Right atrium auricular region (tissue), 2 donors: ENCODE measurements at places on chromosomes 5 and 9. TPM values are rescaled to one million over a fixed set of nuclear protein-coding genes. Genes with fewer than 3 reads are reported as not detected.

DNA sequence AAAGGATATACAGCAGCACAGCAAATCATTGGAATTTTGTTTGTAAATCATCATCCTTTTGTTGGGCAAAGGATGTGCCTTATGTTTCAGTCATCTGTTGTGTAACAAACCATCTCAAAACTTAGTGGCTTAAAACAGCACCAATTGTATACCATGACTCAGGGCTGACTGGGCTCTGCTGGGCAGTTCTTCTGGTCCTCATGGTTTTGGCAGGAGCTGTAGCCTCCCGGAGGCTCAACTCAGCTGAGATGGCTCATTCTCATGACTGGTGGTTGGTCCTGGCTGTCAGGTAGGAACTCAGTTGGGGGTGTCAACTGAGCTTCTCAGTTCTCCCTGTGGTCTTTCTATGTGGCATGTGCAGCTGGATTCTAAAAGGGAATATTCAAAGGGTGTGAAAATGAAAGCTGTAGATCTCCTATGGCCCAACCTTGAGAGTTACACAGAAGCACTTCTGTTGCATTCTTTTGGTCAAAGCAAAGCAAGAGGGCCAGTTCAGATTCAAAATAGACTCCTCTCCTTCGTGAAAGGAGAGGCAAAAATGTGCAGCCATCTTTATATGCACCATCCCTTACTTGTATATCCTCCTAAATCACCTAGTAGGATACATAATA, 39.1 kb upstream of the CPEB4 start:
- DNase-seq, result no peak

GRCh38 chr5:1415626-1416360, 29.4 kb downstream of the SLC6A3 start:
- no peak for DNase-seq

DNA sequence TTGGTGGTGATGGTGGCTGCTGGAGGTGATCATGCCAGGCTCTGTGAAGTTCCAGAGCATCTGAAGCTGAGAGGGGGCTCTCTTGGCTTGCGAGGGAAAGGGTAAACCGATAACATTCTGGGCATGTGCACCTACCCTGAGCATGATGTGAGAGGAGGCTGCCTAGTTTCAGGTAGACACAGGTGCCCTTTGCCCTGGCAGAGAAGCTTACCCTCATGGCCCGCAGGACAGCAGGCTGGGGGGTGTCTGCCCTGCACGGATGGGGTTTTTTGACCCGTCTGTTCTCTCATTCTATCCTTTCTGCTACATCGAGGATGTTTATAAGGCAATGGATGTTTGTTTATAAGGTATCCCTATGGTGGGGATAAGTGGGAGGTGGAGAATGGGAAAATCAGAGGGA, 132.9 kb downstream of the WDR41 start:
- DNase-seq, result no peak

DNA sequence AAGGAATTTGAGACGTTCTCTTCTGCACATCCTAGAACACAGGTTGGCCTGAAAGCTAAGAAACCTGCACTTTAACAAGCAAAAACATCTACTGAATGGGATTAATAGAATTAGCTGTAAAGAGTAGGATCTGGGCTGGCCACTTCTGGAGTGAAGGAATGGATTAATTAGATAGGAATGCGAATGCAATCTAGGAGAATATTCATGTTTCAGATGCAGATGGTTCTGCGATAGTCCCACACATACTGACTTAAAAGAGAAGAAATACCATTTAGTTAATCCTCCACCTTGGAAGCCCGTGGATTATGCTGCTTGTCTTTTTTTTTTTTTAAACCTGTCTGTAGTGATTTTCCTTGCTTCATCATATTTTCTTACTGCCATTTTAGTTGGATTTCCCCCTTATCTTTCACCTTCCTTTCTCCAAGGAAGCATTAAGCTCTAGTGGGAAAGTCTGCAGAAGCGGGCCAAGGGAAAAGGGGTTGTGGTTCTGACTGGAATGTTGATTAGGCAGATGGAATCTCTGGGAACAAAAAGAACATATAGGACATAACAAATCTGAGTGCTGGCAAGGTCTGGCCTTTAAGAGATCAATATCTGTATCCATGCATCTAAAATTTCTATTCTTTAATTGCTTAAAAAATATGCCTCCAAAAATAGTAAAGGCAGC, 152.4 kb downstream of the ALDH1A1 start:
- no peak for DNase-seq

The SNCAIP gene
- 9.5 TPM for total RNA-seq

DNA sequence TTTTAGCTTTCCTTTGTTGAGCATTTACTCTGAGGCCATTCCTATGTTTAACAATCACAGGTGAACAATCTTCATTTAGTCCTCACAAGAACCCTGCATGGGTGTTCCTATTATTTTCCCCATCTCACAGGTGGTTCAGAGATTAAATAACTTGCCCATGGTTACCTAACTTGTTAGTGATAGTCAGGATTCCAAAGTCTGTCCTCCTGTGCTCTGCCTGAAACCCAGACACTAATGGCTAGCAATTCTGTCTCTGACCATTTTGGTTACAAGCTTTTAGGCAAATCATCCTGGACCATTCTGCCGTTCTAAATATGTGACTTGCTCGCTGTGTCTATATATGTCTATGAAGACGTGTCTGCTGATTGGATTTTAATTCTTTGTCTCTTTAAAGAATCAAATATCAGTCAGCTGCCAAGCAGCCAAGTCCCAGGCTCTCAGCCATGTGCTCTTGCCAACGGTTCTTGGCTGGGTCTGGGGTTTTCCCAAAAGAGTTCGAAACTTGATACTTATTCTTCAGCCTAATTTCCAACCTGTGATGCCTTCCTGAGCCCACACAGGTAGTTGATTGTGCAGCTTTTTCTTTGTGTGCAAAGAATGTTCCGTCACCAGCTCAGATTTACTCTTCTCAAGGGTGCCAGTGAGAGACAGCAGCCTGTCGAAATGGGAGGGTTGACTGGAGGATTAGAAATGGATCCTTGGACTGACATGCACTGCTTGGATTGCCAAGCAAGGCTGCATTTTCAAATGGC, 121.7 kb downstream of the NREP start:
- no peak for DNase-seq

GRCh38 chr5:52869391-52869790, 81.7 kb downstream of the ITGA1 start:
- no peak for DNase-seq

DNA sequence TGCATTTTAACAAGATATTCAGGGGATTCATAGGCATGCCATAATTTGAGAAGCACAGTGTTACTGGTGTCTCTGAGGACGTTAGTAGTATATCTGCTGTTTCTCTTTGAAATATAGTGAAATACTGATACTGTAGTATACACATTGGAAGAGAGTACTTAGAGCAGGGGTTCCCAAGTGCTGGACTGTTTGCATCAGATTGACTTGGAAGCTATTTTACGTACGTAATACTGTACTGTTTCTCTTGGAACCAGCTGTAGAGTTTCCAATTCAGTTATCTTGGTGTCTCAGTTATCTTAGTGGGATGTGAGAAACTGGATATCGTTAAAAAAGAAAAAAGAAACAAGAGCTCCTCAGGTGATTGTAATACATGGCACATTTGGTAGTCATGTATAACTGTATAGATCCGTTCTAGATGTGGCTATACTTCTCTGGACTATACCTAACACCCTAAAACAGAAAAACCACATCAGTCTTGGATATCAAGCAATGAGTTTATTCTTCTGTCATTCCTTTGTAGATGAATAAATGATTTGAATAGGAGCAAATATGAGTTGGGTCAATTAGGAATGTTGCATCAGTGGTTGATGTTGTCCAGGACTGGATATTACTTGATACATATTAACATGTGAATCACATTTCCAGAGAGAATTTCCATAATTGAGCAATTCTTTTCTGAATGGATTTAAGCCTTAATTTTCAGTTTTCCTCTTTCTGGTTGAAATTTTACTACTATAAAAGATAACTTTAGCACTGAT, 33.4 kb downstream of the PRRC1 start:
- no peak for DNase-seq

- no peak for DNase-seq
Measured at GRCh38 chr9:128689293-128689774, 312 bp downstream of the SET start.

GRCh38 chr5:154493274-154493673, 15.2 kb upstream of the HAND1 start:
- DNase-seq, result no peak

- no peak for DNase-seq
Measured at GRCh38 chr5:9337928-9338595, 207.8 kb downstream of the SEMA5A start.

GRCh38 chr5:173296737-173297676, 31.2 kb downstream of the STC2 start:
- no peak for DNase-seq

- DNase-seq, result no peak
Measured at GRCh38 chr5:151427258-151427657, 20.1 kb upstream of the SLC36A1 start.

DNA sequence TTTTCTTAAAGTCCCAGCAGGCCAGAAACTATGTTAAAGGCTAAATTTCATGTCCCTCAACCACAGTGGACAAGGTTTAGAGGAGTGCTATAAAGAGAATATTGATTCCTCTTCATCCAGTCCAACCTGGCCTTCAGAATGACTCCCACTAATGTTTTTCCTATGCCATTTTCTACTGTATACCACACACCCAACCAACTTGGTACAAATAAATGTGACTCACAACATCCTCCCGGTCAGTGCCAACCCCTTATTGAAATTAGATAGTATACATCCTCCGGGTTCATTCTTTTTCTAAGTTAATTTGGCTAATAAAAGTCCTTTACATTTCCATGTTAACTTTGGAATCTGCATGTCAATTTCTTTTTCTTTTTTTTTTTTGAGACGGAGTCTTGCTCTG, 215.1 kb downstream of the TSSK1B start:
- DNase-seq, result no peak

The CNOT6 gene
- 7.7 TPM for total RNA-seq

DNA sequence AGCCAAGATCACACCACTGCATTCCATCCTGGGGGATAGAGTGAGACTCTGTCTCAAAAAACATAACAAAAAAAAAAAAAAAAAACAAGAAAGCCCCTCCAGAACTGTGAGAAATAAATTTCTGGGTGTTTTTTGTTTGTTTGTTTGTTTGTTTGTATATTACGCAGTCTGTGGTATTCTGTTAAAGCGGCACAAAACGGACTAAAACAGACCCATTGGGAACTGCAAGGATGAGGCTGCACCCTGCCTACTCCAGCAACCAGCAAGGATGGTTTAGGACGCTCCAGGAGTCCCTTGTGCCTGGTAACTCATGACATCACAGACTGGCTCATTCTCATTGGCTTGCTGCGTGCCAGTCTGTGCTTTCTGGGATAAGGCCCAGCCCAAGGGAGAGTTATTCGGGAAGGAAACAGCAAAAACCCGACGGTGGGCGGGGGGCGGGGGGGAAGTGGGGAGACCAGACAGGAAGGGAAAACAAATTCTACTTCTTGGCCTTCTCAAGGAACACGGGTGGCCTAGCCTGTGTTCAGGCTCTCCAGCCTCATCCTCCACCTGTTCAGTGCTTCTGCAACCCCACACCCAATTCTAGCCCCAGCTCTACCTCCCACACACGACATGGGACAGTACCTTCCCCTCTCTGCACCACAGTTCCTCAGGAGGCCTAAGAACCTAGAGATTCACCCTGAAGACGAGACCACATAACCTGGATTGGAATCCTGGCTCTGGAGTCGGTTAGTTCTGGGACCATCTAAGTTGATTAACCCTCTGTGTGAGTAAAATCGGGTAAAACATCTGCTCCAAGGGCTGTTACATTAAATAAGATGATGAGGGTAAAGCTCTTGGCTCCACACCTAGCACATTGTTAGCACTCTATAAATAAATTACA, 2.8 kb downstream of the CD74 start:
- DNase-seq, result peak; percentile 85

The ACTBL2 gene
- total RNA-seq, result 0.12 TPM

- no peak for DNase-seq
Measured at GRCh38 chr5:79284846-79285245, 48.9 kb downstream of the JMY start.

The FOXD4L4 gene
- total RNA-seq, result not detected

DNA sequence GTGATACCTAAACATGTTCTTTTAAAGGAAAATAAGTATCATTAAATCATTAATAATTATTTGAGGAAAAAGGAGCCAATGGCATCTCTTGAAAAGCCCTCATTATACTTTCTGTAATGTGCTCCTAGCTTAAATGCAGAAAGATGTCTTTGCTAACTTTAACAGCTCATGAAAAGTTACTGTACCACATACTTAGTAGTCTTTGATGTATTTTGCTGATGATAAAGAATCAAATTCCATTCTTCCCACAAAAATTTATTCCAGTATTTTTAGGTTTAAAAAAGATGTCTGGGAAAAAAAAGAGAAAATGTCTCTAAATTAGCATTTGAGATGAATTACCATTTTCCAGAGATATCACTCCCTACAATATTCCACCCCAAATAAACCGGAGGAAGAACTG, 112.5 kb downstream of the PPP2R2B start:
- DNase-seq, result no peak

The NMUR2 gene
- not detected for total RNA-seq

The ADGRD2 gene
- not detected for total RNA-seq

DNA sequence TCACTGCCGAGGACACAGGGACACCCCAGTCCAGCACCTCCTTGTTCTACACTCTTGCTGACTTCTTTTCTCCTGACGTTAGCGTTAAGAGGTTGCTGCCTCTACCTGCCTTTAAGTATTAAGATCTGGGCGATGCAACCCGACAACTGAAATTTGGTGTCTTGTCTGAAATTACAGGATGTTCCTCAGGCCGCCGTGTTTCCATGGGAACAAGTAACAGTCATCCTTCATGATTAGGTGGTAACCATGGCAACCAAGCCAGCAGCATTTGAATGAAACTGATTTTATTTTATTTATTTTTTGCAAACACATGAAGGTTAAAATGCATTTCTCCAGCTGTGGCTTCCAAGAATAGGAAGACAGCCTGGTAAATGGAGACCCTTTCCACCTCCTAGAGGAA, 20.8 kb downstream of the DAB2IP start:
- no peak for DNase-seq

The SLC6A18 gene
- not detected for total RNA-seq

The ITK gene
- total RNA-seq, result 0.90 TPM

The PDCD1LG2 gene
- 2.9 TPM for total RNA-seq
